Hypothalamus (tissue), 51 donors: ENCODE measurements at places on chromosomes 12 and 14.

DNA sequence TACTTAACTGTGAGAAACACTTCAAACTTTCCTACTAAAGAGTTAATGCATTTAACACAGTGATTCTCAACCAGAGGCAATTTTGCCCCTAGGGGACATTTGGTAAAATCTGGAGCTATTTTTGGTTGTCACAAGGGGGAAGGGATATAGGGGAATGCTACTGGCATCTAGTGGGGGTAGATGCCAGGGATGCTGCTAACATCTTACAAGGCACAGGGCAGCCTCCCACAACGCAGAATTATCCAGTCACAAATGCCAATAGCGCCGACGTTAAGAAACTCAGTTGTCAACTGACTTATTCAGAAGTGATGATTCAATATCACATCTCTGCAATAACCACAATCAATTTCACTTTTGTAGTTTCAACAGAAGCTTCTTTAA is 2.0 kb downstream of the EEA1 start:
- DNase-seq, result peak; percentile 4

GRCh38 chr12:112005419-112006395 is 7.3 kb downstream of the TMEM116 start:
- no peak for DNase-seq

- DNase-seq, result no peak
Measured at GRCh38 chr12:27399074-27399473, 47.5 kb upstream of the SMCO2 start.

GRCh38 chr12:47820631-47821345 is 1.1 kb upstream of the HDAC7 start:
- DNase-seq, result no peak

- DNase-seq, result no peak
Measured at GRCh38 chr14:89486961-89487360, 69.9 kb upstream of the FOXN3 start.

GRCh38 chr14:92560106-92560865 is 46.7 kb downstream of the RIN3 start:
- no peak for DNase-seq

GRCh38 chr12:14540801-14541462 is 26.8 kb downstream of the PLBD1 start:
- DNase-seq, result no peak

- no peak for DNase-seq
Measured at GRCh38 chr12:124147575-124147974, 147.3 kb upstream of the RFLNA start.

- DNase-seq, result no peak
Measured at GRCh38 chr14:69573205-69573830, 1.4 kb downstream of the CCDC177 start.

DNA sequence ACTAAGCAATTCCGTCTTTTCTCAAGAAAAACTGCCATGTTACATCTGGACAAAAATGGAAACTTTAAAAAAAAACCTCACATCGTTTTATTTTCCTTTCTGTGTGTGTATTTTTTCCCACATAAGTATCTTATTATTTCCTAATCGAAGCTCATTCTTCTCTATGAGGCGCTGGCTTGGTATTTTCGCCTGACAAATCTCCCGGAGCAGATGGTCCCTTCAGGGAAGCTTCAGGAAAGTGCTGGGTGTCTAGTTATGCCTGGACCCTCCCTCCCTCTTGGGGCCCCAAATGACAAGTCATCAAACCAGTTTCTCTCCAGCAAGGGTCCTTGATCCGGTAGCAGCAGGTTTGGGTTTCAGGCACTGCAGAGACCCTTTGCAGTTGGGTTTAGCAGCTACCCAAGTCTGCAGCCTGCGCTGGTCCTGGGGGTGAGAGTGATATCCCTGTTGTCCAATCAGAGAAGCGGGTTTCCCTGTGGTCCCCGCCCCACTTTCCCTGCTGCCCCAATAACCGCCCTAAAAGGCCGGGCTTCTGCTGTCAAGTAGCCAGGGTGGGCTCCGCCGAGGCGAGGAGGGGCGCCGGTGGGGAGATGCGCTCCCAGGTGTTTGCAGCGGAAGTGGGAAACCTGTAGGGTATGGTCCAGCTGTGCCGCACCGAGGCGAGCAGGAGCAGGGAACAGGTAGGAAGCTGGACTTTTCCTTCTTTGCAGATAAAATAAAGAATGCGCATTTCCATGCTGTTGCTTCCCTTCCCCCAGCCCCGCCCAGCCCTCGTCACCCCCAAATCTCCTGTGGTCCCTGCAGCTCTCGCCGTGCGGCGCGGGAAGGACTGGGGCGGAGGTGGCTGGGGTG is at the start of gene CNTN1:
CNTN1 (plus strand) TSS at position 527 of the 852 bp plus-strand sequence.
- no peak for DNase-seq

DNA sequence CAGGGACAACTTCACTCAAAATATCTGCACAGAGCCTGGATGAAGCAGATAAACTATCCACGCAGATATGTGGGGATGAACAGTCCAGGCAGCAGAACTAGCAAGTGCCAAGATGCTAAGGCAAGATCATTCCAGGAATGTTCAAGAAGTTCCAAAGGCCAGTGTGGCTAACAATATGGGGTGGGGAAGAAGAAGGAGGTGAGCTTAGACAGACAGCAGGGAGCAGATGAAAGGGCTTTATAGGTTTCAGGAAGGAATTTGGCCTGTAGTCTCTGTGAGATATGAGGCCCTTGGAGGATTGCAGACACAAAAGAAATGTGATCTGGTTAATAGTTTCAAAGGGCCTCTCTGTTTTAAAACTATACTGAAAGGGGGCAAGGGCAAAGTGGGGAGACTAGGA is 63.5 kb upstream of the PPM1H start:
- DNase-seq, result no peak

DNA sequence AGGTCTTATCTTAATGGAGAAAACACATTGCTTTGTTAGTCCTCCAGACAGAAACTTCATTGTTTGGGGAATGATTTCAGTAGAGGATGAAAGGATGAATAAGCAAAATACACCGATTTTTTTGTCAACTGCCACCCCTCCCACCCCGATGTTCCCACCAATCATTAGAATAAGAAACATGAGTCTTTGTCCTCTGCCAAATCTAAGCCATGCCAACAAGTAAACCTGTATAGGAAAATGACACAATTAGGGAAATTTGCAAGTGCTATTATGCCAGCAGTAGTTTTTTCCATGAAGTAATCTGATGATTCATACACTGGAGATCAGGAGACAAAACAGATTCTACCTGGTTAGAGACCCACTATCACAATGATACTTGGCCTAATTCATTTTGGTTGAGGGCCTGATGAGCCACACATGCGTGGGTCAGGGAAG is 35.9 kb downstream of the FLRT2 start:
- DNase-seq, result no peak

- DNase-seq, result no peak
Measured at GRCh38 chr12:86929962-86930361, 673.8 kb upstream of the MGAT4C start.

GRCh38 chr14:79161571-79161970 is 991.4 kb downstream of the NRXN3 start:
- DNase-seq, result no peak

- DNase-seq, result no peak
Measured at GRCh38 chr12:19712041-19712440, 272.7 kb downstream of the AEBP2 start.

DNA sequence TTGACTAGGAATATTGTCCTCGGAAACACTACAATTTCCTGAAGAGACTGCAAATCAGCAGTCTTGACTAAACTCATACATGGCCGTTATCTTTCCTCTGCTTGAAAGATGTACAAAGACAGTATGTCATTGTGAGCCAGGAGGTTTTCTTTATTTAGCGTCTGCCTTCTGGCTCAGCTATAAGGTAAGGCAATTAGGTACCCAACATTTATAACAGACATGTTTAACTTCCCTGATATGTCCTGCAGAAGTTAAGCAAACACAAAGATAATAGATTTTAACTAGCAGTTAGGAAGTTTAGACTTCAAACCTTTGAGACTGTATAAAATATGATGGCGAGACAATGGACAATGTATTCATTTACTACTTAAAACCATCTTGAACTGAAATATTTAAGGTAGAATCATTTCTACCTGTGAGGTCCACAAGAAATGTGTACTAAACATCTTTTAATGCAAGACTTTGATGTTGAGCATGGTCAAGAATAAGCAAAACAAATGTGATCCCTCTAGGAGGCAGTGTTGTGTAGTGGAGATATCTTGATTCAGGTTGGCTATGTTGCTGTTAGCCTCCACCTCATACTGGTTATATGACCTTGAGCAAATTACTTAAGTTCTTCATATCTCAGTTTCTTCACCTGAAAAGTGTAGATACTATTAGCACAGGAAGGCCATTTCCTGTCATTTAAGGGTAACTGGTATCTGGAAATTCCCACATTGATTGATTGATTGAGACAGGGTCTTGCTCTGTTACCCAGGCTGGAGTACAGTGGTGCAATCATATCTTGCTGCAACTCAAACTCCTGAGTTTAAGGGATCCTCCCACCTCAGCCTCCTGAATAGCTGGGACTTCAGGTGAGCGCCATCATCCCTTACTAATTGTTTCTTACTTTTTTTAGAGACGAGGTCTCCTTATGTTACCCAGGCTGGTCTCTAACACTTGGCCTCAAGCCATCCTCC is 96.3 kb upstream of the EEA1 start:
- no peak for DNase-seq

- DNase-seq, result no peak
Measured at GRCh38 chr14:49033131-49033530, 553.0 kb downstream of the RPS29 start.

GRCh38 chr14:53384073-53384472 is 230.9 kb upstream of the DDHD1 start:
- no peak for DNase-seq

DNA sequence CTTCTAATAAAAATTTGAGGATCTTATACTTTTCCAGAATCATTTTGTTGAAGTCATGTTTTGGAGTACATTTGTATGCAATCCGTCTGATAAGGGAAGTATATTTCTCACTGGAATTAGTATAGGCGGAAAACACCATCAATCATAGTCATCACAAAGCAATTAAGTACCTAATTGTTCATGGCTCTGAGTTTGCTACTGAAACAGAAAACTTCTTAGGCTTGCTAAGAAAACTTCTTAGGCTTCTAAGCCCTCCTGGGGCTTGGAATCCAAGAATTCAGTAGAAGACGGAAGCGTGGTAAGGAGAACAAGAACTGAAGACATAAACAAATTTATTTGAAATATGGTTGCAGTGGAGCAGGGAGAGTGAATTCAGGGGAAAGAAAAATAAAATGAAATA is 636.3 kb downstream of the DIO2 start:
- DNase-seq, result no peak

GRCh38 chr14:89912667-89913211 is 41.8 kb downstream of the EFCAB11 start:
- no peak for DNase-seq

DNA sequence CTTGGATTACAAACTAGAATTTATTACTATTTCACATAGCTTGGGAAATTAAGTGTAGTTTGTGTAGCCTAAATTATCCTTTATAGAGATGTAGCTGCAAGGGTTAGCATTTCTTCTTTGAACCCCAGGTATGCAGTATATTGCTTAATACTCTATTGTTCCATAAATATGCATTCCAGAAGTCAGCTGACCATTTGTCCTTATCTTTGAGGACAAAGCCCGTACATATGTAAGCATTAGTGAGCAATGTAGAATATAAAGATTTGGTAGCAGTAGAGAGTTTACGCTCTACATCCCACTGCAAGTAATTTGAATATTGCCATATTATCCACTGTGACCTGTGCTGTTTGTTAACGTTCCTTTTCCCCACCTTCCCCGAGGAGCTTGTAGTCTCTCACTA is 26.9 kb downstream of the PPM1A start:
- no peak for DNase-seq

GRCh38 chr12:120495186-120495730 is 655 bp upstream of the DYNLL1 start:
- DNase-seq, result no peak

DNA sequence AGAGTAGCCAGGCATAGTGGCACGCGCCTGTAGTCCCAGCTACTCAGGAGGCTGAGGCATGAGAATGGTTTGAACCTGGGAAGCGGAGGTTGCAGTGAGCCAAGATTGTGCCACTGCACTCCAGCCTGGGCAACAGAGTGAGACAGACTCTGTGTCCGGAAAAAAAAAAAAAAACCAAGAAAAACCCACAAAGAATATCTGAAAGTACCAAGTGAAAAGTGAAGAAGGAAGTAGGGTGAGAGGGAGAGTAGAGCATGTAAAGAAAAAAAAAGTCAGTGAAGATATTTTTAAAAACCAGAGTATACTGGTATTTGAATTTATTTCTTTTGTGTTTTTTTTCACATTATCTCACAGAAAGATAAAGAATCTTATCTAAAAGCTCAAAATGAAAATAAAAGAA is 43.3 kb upstream of the ISM2 start:
- DNase-seq, result no peak

GRCh38 chr12:6423267-6424007 is 21.3 kb upstream of the CD27 start:
- peak; percentile 70 for DNase-seq

GRCh38 chr14:66121859-66122258 is 364.3 kb upstream of the CCDC196 start:
- DNase-seq, result no peak

DNA sequence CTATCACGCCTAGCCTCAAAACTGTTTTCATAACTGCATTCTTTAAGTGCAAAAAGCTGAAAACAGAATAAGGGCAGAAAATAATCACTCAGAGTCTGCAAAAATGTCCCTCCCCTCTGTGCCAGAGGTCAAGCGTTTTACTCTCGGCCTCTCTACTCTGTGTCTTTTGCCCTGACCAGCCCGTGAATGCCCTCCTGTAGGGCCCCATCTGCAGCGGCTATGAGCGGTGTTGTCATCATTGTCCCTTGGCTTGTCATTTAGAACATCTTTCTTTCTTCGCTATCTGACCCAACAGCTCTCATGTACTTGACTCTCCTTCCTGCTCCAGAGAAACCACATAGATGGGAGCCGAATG is 21.7 kb downstream of the ELK3 start:
- DNase-seq, result no peak

- no peak for DNase-seq
Measured at GRCh38 chr12:120327593-120327992, at the start of gene PLA2G1B. Gene PLA2G1B, minus strand, starts transcription at chr12:120327779. Its CDS starts 26 bp downstream, at chr12:120327753.

DNA sequence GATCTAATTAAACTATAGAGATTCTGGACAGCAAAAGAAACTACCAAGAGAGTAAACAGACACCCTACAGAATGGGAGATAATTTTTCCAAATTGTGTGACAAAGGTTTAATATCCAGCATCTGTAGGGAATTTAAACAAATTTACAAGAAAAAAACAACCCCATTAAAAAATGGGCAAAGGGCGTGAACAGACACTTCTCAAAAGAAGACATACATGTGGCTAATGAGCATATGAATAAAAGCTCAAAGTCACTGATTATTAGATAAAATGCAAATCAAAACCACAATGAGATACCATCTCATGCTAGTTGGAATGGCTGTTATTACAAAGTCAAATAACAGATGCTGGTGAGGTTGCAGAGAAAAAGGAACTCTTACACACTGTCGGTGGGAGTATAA is 293.9 kb downstream of the FBXL14 start:
- DNase-seq, result no peak
